ENCODE measurements at places on chromosomes 7 and 10. TPM values are rescaled to one million over a fixed set of nuclear protein-coding genes. Genes with fewer than 3 reads are reported as not detected.
A peak's percentile ranks its signal among the peaks of the same experiment; 100 is the strongest.

DNA sequence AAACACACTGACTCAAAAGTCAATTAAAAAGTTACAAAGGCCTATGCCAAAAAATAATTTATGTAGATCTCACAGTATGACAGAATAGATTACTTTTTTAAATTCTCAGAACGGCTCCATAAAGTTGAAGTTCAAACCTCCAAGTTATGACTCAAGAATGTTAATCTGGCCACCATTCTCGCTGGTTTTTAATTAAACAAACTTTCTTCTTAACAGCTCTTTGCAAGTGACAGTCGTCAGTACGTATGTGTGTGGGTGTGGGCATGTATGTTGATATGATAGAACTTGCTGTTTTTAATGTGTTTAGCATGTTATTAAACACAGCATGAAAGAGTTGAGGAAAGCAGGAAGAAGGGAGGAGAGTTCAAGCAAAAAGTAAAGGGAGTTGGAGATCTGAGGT lies 18.5 kb downstream of the PRKCQ start:
- no peak for DNase-seq

DNA sequence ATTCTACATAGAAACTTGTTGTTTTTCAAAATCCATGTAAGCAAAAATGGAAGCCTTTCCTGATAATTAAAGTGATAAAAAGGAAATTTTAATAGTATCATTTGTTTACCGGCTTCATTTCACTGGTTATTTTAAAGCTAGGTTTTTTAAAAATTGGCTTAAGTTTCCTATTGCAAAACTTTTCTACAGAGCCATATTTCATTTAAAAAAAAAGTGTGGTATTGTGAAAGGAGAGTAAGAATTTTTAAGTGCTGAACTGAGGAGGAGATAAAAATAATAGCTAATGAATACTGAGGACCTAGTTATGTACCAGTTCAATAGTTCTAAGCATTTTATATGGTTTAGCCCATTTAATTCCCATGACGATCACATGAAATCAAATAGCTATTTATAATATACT lies 172.2 kb upstream of the COL1A2 start:
- DNase-seq, result no peak

GRCh38 chr10:77967611-77968022 lies 41.1 kb upstream of the DLG5 start:
- peak; percentile 31 for DNase-seq

The NPTX2 gene
- 2.4 TPM for total RNA-seq

DNA sequence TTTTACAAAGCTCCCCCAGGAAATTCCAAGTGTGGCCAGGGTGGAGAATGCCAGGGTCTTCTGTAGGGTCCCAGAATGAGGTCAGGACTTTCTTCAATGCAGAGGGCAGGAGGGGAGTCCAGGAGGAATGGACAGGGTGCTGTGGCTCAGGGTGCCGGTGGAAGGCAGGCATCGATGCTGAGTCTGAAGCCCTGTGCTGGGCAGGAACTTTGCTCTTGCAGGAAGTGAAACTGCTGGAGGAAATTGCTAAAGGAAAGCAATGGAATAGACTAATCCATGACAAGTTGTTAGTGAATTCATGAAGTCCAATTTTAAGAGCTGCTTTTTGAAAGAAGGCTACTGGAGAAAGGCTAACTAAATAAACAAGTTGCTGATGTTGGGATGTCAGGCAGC lies 14.8 kb downstream of the PTPRE start:
- DNase-seq, result no peak

GRCh38 chr7:157113607-157114006 lies 25.1 kb upstream of the UBE3C start:
- no peak for DNase-seq

DNA sequence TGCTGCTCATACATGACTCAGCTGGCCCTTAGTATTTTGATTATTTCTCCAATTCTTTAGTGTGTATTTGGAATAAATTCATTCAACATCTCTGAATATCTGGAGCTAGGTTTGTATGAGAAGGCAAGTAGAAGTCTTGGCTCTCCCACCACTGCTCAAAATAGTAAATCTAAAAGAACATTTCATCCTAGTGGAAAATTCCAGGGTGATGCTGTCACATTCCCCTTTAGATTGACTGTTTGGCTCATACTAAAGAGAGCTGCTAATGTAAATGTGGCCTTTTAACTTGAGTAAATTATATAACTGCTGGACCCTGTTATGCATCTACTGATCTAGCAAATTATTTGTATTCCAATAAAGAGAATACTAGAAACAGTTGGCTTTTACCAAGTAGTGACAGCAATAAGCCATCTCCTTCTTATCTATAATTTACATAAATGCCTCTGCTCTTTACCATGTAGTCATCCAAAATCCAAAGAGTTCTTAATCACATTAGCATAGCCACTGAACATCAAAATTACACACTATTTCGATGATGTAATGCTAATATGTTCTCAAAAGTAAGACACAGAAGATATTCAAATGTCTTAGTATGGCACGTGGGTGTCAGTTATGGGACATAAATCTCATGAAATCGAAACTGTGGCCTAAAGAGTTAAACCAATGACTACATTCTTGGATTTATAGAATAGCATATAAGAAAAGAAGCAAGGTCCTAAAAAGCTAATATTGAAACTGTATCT lies 86.9 kb upstream of the KCND2 start:
- no peak for DNase-seq

- DNase-seq, result no peak
Observed at GRCh38 chr7:133625046-133625445, 372.2 kb downstream of the EXOC4 start.

GRCh38 chr7:12623885-12624498 lies 53.5 kb downstream of the SCIN start:
- DNase-seq, result peak; percentile 12

The RAPGEF5 gene
- total RNA-seq, result 43.9 TPM

The IFIT1B gene
- 4.9 TPM for total RNA-seq

The CPXM2 gene
- total RNA-seq, result 4.9 TPM

DNA sequence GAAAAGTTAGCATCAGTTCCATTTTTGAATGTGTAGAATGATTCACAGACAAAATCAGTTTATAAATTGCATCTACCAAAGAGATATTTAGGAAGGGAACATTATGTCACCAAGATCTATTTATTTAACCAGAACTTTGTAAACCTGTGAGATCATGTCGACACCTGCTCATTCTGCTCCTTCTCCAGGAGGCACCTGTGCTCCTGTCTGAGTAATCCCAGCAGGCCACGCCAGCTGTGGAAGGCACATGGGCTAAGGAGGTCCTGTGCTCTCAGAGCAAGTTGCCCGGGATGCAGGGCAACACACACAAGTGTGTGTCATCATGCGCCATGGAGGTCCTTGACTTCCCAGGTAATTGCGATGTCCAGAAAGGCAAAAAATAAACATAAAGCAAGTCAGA lies 45.5 kb upstream of the ADARB2 start:
- no peak for DNase-seq

The PHTF2 gene
- total RNA-seq, result 27.6 TPM

The RELN gene
- total RNA-seq, result 15.6 TPM

GRCh38 chr7:114937446-114937845 lies 15.6 kb downstream of the MDFIC start:
- DNase-seq, result peak; percentile 29

The MKI67 gene
- 15.4 TPM for total RNA-seq

- DNase-seq, result no peak
Observed at GRCh38 chr7:55787796-55788195, 74.8 kb downstream of the SEPTIN14 start.

The LRRD1 gene
- total RNA-seq, result 0.30 TPM

The PRSS1 gene
- not detected for total RNA-seq

- DNase-seq, result no peak
Observed at GRCh38 chr7:111785076-111785475, 222.8 kb upstream of the IMMP2L start.

The GPNMB gene
- 208 TPM for total RNA-seq

- DNase-seq, result no peak
Observed at GRCh38 chr10:36488579-36488978, 636.8 kb upstream of the ANKRD30A start.

- peak; percentile 63 for DNase-seq
Observed at GRCh38 chr7:30116771-30117170, 18.0 kb upstream of the MTURN start.

The CLEC2L gene
- total RNA-seq, result 0.99 TPM

GRCh38 chr10:110425684-110426293 lies 71.9 kb upstream of the DUSP5 start:
- DNase-seq, result no peak

DNA sequence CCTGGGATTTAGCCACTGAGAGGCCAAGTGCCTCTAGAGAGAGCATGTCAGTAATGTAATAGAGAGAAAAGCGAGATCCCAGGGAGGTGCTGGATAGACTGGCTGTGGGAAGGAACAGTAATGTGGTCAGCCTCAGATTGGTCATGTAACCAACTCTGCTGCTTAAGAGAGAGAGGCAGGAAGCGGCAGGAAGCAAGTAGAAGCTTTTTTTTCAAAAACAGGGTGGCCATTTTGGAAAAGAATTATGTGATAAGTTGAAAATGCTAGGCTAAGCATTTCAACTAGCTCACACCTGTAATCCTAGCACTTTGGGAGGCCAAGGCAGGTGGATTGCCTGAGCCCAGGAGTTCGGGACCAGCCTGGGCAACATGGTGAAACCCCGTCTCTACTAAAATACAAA lies 3.7 kb upstream of the PCOLCE start:
- DNase-seq, result no peak

GRCh38 chr7:19121977-19122588 lies 4.6 kb upstream of the TWIST1 start:
- no peak for DNase-seq

The TAC1 gene
- 3.8 TPM for total RNA-seq

GRCh38 chr10:124212702-124213101 lies 119.3 kb upstream of the CHST15 start:
- DNase-seq, result no peak

DNA sequence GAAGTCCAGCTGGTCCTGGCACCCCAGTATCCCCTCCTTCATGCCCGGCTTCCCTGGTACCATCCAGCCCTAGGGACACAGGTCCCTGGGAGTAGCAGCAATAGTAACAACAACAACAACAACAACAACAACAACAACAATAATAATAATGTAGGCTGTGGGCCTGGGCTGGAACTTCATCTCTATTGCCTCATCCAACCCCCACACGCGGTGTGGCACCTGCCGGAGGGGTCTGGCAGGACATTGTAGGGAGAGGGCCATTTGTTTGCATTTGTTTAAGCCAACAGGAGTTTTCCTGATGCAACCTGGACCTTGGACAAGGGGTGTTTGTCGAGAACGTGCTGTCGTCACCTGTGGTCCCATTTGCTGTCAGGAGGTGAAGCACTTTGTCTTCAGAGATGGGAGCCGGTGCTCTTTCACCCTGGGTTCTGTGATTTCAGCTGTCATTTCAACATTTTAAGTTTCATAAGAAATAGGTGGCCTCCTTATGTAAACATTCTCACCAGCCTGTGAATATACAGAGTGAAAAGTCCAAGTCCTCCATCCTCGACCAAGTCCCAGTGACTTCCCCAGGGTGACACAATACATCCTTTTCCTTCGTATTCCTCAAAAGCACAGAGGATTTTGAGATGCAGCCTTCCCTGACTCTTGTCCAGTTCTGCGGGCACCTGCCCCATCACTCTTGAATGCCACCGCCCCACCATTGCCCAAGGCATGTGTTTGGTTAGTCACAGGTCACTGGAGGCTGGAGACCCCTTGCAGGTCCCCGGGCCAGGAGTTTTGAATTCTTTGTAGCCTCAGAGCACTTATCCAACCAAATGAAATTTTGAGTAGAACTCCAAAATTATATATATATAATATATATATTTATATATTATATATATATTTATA lies 9.2 kb downstream of the LHPP start:
- DNase-seq, result no peak

The DDC gene
- total RNA-seq, result not detected

DNA sequence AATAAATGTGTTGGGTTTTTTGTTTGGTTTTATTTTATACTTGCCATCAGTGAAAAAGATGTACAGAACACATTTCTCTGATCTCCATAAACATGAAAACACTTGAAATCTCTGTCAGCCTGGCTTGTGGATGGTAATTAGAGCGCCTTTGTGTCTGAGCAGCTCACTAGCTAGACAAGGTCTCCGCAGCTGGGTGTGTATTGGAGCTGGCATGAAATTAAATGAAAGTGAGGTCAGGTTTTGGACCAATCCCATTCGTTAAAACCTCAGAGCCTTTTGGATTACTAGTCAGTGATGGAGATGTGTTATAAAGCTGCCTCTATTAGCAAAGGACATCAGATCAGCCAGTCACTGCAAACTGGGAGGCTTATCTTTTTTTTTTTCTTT lies 2.7 kb downstream of the FRAT1 start:
- no peak for DNase-seq

The NME8 gene
- 0.79 TPM for total RNA-seq

- no peak for DNase-seq
Observed at GRCh38 chr7:30309842-30310435, 25.5 kb downstream of the ZNRF2 start.

The PLXNA4 gene
- total RNA-seq, result 6.8 TPM

The HOXA5 gene
- total RNA-seq, result 4.7 TPM

- DNase-seq, result no peak
Observed at GRCh38 chr7:40192036-40192435, 57.2 kb downstream of the SUGCT start.

DNA sequence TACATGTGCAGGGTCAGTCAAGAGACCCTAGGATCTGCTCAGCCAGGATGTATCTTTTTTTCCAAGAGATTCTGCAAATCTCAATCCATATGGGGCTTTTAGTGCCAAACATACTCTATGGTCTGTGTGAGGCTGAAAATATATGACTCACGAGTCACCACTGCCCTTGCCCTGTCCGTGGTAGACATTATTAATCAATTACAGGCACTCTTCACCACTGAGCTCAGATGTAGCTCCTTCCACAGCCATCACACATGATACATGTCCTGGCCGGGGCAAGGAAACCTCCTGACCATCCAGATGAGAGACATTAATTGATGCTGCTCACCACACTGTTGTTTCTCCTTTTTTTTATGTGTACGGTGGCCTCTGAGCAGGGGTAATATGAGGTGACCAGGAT lies 90.2 kb upstream of the RET start:
- no peak for DNase-seq

GRCh38 chr7:43642897-43643630 lies 60.2 kb downstream of the STK17A start:
- no peak for DNase-seq

The NEUROD6 gene
- total RNA-seq, result 0.30 TPM

DNA sequence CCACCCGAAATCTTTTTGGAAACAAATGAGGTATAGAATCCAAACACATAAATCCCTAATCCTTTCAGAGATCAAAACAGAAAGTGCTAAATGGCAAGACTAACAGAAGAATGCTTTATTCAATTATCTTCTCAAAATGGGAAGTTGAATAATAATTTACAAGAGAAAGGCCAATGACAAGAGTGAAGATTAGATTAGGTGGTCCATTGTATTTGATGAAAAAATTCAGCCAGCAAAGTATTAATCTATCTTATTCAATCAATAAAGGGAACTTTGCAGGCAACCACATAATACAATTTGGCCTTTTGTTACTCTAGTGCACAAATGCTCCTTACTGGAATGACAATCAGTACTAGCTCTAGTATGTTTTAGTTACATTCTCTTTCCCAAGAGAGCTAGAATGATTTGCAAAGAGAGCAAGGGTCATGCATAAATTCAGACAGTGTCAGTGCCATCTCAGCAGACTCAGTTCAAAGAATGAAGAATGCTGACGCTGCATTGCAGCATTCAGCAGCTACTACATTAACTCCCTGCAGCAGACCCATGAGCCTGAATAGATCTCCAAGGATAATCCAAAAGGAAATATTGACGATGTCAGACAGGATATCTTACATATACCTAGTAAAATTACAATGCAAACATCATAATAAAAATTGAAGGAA lies 131.8 kb downstream of the ANK3 start:
- DNase-seq, result no peak

Data from skin of body (tissue), 3 donors.